Mammary microvascular endothelial cell (primary cell): ENCODE measurements at places on chromosomes 7 and 10. TPM values are rescaled to one million over a fixed set of nuclear protein-coding genes. Genes with fewer than 3 reads are reported as not detected.

UCMA gene
- total RNA-seq, result not detected in 2 replicates

SPDYE6 gene
- 0.07 TPM in 1 of 2 replicates, not detected in the other for total RNA-seq

ASZ1 gene
- not detected in 2 replicates for total RNA-seq

CLEC5A gene
- total RNA-seq, result not detected in 2 replicates

TBC1D12 gene
- total RNA-seq, result 7.3 and 11.5 TPM in 2 replicates

OR2AE1 gene
- not detected in 2 replicates for total RNA-seq

DIP2C gene
- total RNA-seq, result 4.9 and 6.2 TPM in 2 replicates

CYP2E1 gene
- under 0.01 and 0.10 TPM in 2 replicates for total RNA-seq

WAPL gene
- 22.2 and 24.7 TPM in 2 replicates for total RNA-seq

CRPPA gene
- total RNA-seq, result 1.4 TPM in 2 replicates

KNDC1 gene
- total RNA-seq, result 0.13 TPM in 1 of 2 replicates, not detected in the other

SFTPD gene
- not detected in 2 replicates for total RNA-seq

FOXI2 gene
- not detected in 2 replicates for total RNA-seq

LRIT1 gene
- total RNA-seq, result not detected in 2 replicates

CYP26C1 gene
- 0.30 and 2.5 TPM in 2 replicates for total RNA-seq

AQP1 gene
- 1.4 and 4.9 TPM in 2 replicates for total RNA-seq

TET1 gene
- total RNA-seq, result 0.40 and 0.69 TPM in 2 replicates

CHST3 gene
- total RNA-seq, result 11.1 and 12.9 TPM in 2 replicates

ASIC3 gene
- total RNA-seq, result not detected in 2 replicates

MMP21 gene
- total RNA-seq, result 0.07 TPM in 1 of 2 replicates, not detected in the other

OPALIN gene
- not detected in 2 replicates for total RNA-seq

MEIG1 gene
- total RNA-seq, result not detected in 2 replicates

ZNF438 gene
- 15.9 and 23.8 TPM in 2 replicates for total RNA-seq

IMPDH1 gene
- 110 and 121 TPM in 2 replicates for total RNA-seq

PLPP4 gene
- total RNA-seq, result not detected in 2 replicates

EIF5AL1 gene
- 0.60 and 0.74 TPM in 2 replicates for total RNA-seq

ARMS2 gene
- not detected in 2 replicates for total RNA-seq

MACROH2A2 gene
- total RNA-seq, result 0.59 and 1.1 TPM in 2 replicates

OR9A2 gene
- not detected in 2 replicates for total RNA-seq

ITGB8 gene
- total RNA-seq, result 0.34 and 0.67 TPM in 2 replicates

WDR86 gene
- total RNA-seq, result not detected in 2 replicates

ZNRF2 gene
- total RNA-seq, result 5.4 and 6.0 TPM in 2 replicates

CCDC136 gene
- total RNA-seq, result 0.07 and 0.79 TPM in 2 replicates

LRRTM3 gene
- not detected in 2 replicates for total RNA-seq

SPDYE2B gene
- total RNA-seq, result not detected in 2 replicates

NCF1 gene
- total RNA-seq, result 0.40 TPM in 1 of 2 replicates, not detected in the other

GNG11 gene
- 186 and 196 TPM in 2 replicates for total RNA-seq

TEX47 gene
- not detected in 2 replicates for total RNA-seq

MBL2 gene
- not detected in 2 replicates for total RNA-seq

PLAU gene
- total RNA-seq, result 125 and 148 TPM in 2 replicates

TCTN3 gene
- 41.0 and 46.8 TPM in 2 replicates for total RNA-seq

GPNMB gene
- 1.3 and 1.4 TPM in 2 replicates for total RNA-seq

GNAI1 gene
- 50.6 and 51.6 TPM in 2 replicates for total RNA-seq

TMEM270 gene
- not detected in 2 replicates for total RNA-seq

IFIT1B gene
- 0.34 TPM in 1 of 2 replicates, not detected in the other for total RNA-seq

RGS10 gene
- 60.9 and 61.0 TPM in 2 replicates for total RNA-seq

PALD1 gene
- 31.8 and 32.5 TPM in 2 replicates for total RNA-seq

ATG9B gene
- not detected in 2 replicates for total RNA-seq

SPAG6 gene
- total RNA-seq, result not detected in 2 replicates

BICC1 gene
- 0.15 TPM in 1 of 2 replicates, not detected in the other for total RNA-seq

VWC2 gene
- total RNA-seq, result not detected in 2 replicates

SLC18A2 gene
- not detected in 2 replicates for total RNA-seq

UTF1 gene
- total RNA-seq, result not detected in 2 replicates
